GM13976 (cell line): ENCODE measurements at places on chromosomes 13 and 19.

GRCh38 chr13:45702869-45703391 is 810 bp downstream of the CBY2 start:
- DNase-seq: no peak

- DNase-seq: no peak
Measured at GRCh38 chr13:41813426-41813825, 147.5 kb downstream of the VWA8 start.

GRCh38 chr19:2740314-2740656 is 468 bp upstream of the SLC39A3 start:
- no peak for DNase-seq

DNA sequence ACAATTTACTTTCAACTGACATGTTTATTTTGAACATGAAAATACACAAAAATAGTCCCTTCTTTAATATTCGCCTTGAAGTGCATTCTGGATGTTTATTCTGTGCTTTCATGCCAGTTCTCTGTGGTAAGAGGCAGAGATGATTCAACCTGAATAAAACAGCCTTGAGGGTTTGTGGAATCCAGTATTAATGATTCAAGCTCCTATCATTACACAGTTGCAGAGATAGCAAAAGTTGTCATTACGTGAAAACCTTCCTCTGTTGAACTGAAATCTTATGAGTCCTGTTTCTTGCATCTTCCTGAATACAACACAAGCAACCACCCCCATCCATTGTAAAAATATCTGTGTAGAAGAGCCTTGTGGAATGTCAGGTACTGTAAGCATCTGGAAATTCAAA is 142.3 kb upstream of the HTR2A start:
- DNase-seq: no peak

DNA sequence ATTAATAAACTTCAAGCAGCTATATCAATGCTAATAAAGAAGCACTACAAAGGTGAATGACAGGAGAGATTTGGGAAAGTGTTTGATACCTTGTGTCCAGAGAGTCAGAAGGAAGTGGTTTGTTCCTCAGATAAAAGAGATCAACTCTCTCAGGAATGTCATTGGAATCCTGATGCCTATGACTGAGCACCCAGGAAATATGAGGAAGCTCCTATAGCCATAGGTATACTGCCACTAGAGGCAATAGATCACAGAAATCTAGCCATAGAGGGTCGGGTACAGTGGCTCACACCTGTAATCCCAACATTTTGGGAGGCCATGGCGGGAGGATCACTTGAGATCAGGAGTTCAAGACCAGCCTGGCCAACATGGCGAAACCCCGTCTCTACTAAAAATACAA is 612.6 kb downstream of the DACH1 start:
- no peak for DNase-seq

DNA sequence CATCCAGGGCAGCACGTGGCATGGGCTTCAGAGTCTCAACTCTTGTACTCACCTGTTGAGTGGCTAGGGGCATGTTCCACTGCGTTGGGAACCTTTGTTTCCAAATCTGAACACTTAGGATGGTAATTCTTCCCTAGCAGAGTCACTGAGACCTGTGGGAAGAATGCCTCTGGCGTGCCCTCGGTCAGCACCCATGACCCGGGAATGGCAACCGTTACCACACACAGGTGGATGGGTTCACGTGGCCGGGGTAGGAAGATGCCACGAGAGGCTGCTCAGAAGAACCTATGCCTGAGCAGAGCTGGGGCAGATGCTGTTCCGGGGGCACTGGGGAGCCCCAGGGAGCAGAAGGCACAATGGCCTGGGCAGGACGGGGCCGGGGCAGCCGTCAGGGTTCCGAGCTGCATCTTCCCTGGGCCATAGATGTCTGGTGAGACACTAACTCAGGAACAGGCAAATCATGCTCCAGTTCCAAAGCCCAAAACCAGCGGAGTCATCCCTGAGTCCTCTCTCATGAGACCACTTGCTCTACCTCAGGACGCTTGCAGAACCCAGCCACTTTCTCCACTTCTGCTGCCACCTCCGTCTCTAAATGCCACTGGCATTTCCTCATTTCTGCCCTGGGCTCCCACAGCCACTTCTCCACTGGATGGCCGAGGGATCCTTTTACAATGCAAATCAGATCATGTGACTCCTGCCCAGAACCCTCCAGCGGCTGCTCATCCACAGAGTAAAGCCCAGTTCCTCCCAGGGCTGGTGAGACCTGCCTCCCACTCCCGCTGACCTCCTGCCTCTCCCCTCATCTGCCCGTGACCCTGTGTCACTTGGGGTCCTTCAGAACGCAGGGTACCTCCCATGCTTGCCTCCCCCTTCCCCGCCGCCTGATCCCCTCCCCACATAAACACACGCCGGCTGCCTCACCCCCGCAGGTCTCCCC is 36.7 kb downstream of the FAM124A start:
- no peak for DNase-seq

DNA sequence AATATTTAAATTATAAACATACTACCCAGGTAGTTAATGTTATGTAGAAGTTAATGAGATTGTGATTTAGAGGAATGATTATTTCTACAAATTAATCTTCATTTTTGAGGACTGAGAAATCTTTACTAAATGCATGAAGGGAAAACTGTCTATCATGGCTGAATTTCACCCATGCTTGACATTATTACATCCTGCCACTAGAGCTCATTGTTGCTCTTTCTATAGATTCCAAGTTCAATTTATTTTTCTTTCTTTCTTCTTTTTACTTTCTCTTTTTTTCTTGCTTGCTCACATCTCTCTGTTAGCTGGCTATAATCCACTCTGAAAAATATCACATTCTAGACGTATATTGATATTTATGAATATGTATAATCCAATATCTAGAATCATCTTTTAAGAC is 505.0 kb upstream of the KLHL1 start:
- DNase-seq: no peak

- DNase-seq: no peak
Measured at GRCh38 chr13:96214824-96215445, 125.0 kb downstream of the HS6ST3 start.

DNA sequence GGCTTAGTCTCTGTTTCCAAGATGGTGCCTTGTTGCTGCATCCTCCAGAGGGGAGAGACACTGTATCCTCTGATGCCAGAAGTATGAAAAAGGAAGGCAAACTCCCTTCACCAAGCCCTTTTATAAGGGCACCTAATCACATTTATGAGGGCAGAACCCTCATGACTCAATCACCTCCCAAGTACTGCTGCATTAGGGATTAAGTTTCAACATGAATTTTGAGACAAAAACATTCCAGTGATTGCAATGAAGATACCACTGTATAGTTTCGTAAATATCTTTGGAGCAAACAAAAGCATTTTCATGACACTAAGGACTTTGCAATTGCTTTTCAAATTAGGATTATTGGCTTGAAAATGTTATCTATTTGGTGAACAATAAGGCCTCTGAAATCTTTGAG is 63.8 kb downstream of the RNF17 start:
- no peak for DNase-seq

- DNase-seq: no peak
Measured at GRCh38 chr13:111142472-111142871, 27.4 kb downstream of the ARHGEF7 start.

DNA sequence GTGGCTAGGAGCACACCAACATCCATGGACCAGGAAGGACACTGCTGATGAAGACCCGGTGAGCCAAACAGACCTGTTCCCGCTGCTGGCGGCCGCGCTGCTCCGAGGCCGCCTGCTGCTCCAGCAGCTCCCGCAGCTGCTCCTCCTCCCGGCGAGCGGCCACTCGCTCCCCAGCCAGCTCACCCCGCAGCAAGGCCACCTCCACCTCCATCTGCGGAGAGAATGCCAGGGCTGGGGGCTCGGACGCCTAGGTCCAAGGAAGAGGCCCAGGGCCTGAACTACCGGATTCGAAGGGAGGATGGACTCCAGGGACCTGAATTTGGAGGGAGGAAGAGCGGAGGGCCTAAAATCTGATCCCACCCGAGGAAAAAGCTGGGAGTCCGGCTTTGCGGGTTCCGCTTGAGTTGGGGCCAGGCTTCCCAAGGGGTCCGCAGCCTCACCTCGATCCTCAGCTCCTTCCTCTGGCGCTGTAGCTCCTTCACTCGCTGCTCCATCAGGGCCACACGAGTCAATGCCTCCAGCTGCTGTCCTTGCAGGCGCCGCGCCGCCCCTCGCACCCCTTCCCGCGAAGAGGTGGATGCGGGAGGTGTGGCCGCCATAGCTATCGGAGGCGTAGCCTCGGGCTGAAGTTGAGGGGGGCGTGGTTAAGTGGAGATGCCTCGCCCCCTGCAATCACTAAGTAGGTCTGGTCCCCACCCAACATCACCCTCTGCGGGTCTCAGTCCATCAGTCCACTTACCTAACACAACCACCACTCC is 2.7 kb downstream of the PHLDB3 start:
- no peak for DNase-seq

- DNase-seq: peak; percentile 36
Measured at GRCh38 chr13:83881917-83882605, at the start of gene SLITRK1. TSS of gene SLITRK1 (minus strand) at chr13:83882474. CDS start at chr13:83881507, 967 bp downstream.

- no peak for DNase-seq
Measured at GRCh38 chr19:33800012-33800680, 3.5 kb downstream of the KCTD15 start.

GRCh38 chr13:28117689-28118377 is 17.5 kb upstream of the FLT3 start:
- DNase-seq: no peak

- no peak for DNase-seq
Measured at GRCh38 chr13:55705971-55706370, 1434.7 kb upstream of the PRR20A start.

DNA sequence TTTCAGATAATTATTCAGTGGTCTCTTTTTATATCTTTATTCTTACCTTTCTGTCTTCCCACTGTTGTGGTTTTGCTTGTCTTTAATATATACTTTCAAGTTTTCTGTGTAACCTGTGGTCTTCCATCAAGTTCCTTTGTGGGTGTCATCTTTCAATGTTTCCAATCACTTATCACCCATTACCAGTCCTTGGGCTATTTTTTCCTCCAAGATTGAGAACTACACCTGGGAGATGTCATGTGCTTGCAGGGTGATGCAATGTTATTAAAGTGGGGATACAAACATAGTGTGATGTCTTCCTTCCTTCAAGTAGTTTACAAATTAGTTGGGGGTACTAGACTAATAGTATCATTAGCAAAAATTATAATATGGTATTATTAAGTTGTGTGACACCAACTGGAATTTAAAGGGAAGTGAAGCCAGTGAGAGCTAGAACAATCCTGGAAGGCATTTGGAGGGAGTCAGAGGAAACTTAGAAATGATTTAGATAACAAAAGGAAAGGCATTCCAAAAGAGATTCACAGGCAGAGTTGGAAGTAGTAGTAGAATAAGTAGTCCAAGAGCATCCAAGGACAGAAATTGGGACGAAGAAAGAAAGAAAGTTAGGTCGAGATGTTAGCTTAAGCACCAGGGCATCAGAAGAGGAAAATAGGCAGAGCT is 3.4 kb downstream of the FNDC3A start:
- no peak for DNase-seq

- no peak for DNase-seq
Measured at GRCh38 chr19:2969104-2969504, 8.3 kb upstream of the TLE6 start.

DNA sequence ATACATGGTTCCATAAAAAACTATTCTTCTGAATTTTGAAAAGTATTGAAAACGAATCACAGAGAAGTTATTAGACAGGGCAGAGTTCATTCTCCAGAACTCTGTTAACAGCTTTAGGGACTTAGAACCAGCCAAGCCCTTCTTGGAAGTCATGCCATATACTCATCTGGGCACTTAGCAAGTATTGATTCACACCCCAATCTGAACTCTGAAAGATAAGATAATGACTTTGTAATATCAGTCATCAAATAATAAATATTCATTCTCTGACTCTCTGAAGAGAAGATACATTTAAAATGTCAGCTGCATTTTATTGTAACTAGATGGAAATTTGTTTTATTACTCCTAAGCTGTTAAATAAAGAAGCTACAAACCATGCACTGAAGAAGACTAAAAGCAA is 43.8 kb upstream of the ITM2B start:
- no peak for DNase-seq

GRCh38 chr19:11445141-11445540 is 9.7 kb downstream of the PRKCSH start:
- DNase-seq: no peak

GRCh38 chr13:71801165-71801760 is 65.7 kb downstream of the DACH1 start:
- DNase-seq: no peak

- peak; percentile 49 for DNase-seq
Measured at GRCh38 chr13:48492470-48493065, 40.3 kb downstream of the RCBTB2 start.

DNA sequence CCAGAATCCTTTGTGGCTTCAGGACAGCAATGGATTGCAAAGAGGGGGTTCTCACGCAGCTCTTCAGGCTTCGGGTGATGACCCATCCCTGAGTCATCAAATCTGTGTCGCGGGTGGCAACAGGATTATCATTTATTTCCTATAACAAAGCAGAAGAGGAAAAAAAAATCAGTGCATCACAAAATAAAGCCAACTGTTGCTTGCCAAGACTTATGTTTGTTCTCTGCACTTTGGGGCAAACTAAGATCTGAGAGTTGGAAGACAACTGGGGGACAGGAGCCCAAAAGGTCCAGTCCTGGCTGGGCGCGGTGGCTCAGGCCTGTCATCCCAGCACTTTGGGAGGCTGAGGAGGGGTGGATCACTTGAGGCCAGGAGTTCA is 6.4 kb downstream of the GNA15 start:
- DNase-seq: no peak

- DNase-seq: no peak
Measured at GRCh38 chr19:34131100-34131499, 41.2 kb upstream of the LSM14A start.

GRCh38 chr13:94346261-94347019 is 133.0 kb downstream of the DCT start:
- no peak for DNase-seq

GRCh38 chr13:113422807-113423519 is 30.3 kb downstream of the ADPRHL1 start:
- DNase-seq: no peak

DNA sequence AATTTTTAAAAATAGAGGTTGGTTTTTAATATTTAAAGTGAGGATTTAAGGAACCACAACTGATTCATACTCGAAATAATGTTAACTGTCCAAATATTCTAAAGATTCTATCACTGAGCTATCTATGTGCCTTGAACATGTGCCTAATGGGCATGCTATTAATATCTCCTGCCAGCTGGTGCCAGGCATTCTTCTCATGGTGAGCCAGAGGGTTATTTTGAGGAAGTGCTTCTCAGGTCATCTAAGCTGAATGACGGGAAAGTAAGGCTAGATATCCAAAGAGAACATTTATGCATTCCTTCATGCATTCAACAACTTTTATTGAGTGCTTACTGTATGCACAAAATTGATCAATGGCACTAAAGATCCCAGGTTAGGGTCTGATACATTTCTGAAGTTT is 138.2 kb downstream of the PIBF1 start:
- no peak for DNase-seq

DNA sequence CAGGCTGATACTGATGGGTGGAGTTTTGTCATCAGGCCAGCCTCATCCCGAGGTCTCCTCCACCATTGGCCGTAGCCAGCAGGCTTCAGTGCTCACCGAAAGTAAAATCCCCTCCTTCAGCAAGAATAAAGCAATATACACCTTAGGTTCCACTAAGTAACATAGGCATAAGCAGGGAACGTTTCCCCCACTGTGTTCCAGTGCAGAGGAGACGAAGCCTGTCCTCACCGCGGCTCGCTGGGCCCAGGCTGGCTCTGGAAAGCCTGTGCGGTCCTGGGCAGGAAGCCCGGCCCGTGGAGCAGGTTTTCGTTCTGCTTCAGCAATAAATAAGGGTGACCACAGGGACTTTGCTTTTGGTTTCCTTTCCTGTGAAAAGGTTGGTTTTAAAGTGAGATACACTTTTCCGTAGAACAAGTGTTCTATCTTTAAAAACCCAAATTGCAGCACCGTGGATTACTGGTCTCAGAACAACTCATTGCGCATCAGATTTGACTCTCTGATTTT is 16.3 kb upstream of the TEX29 start:
- peak; percentile 74 for DNase-seq
